NCI-H1092 (cell line): ENCODE measurements at places on chromosomes 6 and 20.

DNA sequence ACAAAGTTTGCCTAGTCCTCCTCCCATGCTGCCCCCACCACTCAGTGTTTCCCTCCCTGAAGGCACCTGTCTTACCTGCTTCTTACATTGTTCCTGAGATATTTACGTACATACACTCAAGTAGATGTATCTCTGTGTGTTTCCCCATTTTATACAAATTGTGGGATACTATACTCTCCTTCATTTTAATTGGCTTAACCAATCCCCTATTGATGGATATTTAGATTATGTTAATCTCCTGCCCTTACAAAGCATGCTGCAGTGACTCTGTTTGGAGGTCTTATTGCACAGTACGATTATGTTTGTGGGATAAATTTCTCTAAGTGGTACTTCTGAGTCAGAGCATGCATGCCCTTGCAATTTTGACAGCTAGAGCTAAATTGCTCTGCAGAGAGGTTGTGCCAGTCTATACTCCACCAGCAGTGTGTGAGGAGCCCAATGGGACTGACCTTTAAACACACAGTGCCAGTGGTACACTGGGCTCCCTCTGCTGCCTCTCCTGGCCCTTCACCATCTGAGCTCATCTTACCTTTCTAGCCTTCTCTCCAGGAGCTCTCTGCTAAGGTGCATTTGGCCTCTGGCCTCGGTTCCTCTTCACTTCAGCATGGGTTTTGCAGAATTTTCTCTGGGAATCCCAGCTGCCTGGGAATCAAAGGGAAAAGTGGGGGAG lies 57.4 kb downstream of the LYRM2 start:
- DNase-seq: no peak

DNA sequence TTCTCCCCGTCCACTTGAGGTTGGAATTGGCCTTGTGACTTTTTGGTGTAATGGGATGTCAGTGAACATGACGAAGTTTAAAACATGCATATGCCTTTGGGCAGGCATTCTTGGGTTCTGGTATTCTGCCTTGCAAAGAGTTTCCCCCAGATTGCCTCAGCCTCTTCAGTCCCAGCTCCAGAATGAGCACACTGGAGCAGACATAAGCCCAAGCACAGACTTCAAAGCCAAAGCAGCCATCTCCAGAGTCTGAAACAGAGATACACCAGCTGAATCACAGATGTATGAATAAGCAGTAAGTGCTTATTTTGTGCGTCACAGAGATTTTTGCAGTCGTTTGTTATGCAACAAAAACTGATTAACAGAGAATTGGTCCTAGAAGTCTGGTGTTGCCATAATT lies 546.0 kb downstream of the FRK start:
- no peak for DNase-seq

- no peak for DNase-seq
Observed at GRCh38 chr6:168590406-168590805, 149.4 kb downstream of the SMOC2 start.

GRCh38 chr20:50027611-50028105 lies 44.9 kb downstream of the SNAI1 start:
- DNase-seq: no peak

DNA sequence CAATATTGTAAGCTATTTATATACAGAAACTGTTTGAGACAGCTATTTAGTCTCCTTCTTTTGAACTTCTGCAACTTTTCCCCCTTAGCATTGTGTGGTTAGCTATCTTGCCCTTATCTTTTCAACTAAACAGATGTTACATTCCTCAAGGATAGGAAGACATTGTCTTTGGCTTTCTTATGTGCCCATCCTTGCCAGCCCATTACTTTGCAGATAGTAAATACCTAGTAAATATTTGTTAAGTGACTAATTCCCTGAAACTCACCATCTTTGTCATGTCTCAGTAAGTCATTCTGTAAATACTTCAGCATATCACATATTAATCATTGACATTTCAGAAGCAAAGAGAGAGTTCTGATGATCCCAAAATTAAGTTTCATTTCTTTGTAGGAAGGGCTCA lies 69.1 kb upstream of the FLRT3 start:
- DNase-seq: no peak

GRCh38 chr6:40524797-40525585 lies 62.2 kb downstream of the LRFN2 start:
- DNase-seq: no peak

- peak; percentile 12 for DNase-seq
Observed at GRCh38 chr20:38165089-38165965, at the start of gene TGM2. Gene TGM2, minus strand, starts transcription at chr20:38165270. Its CDS starts 72 bp downstream, at chr20:38165198.

GRCh38 chr20:49685809-49686208 lies 27.9 kb downstream of the B4GALT5 start:
- no peak for DNase-seq

DNA sequence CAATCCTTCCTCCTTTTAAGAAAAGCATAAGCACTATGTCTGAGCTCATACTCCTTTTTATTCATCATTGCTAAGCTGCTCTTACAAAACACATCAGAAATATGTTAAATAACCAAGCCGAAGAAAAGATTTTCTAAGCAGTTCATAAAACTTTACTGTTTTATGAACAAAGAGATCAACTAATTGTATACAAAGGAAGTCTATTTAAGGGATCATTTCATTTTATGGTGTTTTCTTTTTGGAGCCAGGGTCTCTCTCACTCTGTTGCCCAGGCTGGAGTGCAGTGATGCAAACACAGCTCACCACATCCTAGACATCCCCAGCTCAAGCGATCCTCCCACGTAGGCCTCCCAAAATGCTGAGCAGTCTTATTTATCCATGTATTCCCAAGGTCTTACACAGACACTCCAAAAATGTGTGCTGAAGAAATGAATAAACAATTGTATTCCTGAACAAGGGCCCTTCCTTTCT lies 9.3 kb downstream of the NUDT3 start:
- DNase-seq: no peak

DNA sequence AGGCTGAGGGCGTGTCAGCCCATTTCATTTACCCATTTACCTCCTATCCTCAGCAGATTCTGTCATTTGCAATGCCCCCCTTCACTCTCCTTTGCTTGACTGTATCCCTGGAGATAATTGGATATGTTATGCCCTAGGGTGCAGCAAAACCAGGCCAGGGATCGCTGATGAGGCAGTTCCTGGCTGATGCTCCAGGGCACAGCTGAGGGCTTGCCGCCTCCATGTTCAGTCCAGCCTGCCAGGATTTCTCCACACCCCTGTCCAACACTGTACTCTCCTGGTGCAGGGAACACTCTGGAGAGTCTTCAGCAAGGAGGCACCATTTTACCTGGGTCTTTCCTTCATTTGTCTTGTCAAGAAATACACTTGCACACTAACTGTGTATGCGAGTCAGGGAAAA lies 532.1 kb upstream of the CHD6 start:
- no peak for DNase-seq

DNA sequence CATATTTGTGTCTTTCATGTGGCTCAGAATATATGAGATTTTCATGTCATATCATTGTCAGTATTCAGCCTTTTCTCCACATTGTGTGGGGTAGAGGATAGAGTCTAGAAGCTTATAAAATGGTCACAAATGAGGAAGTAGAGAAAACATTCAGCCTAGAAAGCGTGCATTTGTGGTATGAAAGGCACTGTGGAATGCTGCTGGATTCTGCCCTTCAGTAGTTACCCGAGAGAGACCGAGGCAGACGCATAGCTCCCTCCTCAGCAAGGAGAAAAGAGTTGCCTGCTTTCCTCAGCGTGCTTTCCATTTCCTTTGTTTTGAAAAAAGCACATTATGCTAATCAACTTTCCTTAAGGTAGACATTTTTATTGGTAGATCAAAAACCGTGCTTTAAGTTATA lies 28.7 kb downstream of the MYB start:
- DNase-seq: no peak

DNA sequence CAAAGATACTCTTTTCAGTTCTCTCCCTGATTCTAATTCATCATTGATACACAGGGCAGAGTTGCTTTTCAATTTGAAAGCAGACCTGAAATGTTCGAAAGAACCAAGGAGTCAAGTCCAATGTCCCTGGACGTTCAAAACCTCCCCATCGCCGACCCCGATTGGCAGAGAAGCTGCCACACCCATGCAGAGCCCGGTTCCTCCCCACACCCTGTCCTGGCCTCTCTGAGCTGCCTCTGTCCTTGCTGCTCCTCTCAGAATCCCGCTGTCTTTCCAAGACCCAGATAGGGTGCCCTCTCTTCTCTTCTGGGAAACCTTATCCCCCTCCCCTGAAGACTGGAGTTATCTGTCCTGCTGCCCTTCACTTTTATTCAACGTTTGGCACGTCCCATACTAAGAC lies 52.3 kb upstream of the CITED2 start:
- no peak for DNase-seq

DNA sequence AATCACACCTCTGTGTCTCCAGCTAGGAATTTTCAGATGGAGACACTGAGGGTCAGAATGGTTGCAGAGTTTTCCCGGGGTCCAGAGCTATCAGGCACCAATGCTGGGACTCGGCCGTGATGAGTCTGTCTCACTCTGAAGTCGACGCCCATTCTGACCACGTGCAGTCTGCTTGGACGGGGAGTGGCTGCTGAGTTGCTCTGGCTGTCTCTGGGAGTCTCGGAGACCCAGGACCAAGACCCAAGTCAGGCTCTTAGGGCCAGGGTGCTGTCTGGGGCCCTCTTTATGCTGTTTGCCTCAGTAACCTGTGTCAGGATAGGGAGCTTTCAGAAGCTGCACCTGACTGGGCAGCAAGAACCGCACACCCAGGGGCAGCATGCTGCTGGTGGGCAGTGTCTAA lies 4.6 kb downstream of the IP6K3 start:
- no peak for DNase-seq

- DNase-seq: no peak
Observed at GRCh38 chr20:3924304-3925112, 35.3 kb downstream of the PANK2 start.

DNA sequence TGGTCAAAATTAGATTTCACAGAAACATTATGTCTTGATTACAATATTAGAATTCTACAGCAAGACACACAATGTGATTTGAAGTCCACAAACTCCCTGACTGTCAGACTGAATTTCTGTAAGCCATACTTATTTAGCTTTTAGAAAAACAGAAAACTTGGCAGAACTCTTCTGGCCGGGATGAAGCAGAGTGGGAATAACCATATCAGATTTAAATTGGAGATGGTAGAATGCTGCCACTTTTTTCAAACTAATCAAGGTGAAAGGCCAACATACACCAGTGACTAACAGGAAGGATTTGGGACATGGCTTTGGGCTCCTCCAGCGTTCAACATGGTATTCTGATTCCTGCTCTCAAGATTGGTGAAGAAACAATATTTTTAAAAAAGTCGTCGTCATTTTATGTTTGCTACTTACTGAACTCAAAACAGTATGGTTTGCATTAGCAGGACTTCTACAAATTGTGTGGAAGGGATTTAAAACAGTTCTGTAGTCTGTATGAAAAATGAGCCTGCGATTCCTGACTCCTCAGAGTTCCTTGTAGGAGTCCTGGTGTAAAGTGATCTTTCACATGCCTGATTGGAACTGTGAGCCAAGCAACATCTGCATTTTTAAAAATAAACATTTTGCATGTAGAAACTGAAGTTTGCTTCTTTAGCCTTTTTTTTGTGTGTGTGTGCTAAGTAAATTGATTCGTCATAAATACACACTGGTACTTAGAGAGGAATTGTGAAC lies 297.9 kb upstream of the SOX4 start:
- no peak for DNase-seq

DNA sequence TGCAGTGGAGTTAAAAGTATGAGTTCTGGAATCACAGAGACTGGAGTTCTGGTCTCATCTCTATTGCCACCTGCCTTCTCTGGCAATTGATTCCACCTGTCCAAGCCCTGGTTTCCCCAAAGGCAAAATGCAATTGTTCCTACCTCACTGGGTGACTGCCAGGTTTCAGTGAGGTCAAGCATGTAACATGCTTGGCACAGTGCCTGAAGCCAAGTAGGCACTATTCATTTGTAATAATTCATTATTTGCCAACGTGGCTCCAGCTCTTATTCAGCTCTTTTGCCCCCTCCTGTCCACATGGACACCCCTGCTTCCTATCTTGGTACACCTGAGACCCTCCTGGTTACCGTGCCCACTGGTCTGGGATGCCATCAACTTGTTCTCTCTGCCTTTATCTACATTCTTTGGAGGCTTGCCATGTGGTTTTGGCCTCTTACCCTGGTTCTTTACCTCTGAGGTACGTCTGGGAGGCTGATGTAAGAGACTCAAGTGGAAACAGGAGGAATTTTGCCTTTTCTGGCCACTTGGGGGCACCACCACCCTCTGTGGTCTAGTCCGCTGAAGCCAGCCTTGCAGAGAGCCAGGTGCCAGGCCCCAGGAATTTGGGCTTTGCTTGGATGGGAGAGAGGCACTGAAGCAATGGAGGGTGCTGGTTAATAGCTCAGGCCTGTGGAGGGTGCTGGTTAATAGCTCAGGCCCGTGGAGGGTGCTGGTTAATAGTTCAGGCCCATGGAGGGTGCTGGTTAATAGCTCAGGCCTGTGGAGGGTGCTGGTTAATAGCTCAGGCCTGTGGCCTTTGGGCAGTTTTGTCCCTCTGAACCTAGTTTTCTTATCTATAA lies 1.7 kb downstream of the KCNK15 start:
- DNase-seq: peak; percentile 91
